Activated CD4-positive, alpha-beta T cell treated with anti-CD3 and anti-CD28 coated beads, Interleukin-2, amount 50 U/mL, for 4 hours (primary cell): ENCODE measurements at places on chromosomes 16 and 17.
A peak's percentile ranks its signal among the peaks of the same experiment; 100 is the strongest.

- no peak for DNase-seq
Observed at GRCh38 chr17:71505200-71505599, 615.6 kb upstream of the SOX9 start.

DNA sequence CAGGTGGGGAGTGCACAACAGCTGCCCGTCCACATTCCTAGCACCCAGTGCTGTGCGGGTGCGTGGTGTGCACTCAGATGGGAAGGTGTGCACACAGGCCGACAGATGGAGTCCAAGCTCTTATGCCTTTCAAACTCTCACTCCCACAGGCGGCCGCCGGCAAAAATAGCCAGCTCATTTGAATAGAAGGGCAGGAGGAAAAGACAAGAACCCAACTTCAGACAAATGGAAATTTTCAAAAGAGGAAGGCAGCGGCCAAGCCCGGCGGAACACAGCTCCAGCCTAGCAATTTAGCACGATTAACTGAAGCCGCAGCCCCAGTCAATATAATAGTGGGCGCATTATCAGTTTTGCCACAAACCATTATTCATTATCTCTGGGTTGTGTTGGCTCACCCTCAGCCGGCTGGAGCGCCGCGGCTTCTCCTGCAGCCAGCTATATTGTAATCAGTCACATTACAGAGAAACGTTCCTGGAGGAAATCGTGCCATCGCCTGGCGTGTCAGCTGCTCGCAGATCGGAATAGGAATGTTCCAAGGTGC, 103.9 kb upstream of the SEC14L1 start:
- DNase-seq: no peak

DNA sequence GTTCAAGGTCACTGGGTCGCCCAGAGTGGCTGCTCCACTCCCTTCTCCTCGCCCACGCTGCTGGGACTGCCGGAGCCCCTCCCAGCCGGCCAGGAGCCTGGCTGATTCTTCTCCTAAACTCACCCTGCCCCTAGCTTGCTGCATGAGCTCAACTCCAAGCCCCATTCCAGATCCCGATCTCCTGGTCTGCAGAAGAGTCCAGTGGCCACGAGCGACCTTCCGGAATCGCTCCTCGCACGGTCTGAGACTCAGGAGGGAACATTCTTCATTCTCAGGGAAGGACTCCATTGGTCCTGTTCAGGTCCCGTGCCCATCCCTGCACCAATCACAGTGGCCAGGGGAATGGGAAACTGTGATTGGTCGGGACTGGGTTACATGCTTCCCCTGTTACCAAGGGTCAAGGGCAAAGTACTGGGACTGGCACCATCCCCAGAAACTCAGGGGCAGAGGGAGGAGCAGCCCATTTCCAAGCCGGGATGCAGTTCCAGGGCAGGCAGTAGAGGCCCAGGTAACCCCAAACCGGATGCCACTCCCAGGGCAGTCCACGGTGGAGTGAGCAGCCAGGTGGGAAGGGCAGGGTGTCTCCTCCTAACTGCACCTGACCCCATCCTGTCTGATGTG, 24.5 kb upstream of the CIBAR2 start:
- DNase-seq: no peak

DNA sequence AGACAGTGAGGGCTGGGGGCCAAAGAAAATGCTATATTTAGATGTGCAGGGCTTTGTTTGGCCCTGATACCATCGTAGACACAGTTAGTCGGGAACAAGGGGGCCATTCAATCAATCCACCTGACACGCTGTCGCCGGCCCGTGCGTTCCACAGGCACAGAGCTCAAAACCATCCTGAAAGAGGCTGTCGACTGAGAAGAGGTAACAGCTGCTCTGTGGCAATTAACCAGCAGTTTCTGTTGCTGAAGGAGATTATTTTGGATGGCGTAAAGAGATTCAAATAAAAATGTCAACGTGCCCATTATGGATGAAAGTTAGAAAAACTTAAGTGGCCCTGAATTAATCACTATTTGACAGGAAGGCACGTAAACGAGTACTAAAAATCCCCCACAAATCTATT, 276.2 kb upstream of the IRX5 start:
- DNase-seq: no peak

DNA sequence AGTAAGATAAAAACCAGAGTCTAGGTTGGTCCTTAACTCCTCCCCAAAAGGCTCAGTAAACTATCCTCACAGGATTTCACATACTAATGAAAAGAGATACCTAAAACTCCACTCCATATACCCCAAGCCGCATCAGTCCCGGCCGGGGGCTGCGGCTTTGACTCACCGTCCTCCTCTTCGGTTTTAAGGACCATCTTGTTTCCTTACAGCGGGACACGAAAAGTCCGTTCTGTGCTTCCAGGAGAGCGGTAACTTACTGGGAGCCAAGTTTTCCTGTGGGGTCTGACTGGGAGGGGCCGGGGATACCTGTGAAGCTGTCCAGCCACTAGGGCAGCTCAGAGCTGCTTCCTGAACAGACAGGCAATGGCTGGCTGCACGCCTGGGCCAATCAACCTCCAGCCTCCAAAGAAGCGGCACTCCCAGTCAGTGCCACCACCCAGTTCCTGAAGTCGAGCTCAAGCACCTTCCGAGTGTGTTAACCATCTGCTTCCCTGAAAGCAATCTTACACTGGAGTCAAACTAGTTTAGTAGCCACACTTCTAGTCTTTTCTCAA, 45.5 kb downstream of the CYTH1 start:
- peak; percentile 40 for DNase-seq

DNA sequence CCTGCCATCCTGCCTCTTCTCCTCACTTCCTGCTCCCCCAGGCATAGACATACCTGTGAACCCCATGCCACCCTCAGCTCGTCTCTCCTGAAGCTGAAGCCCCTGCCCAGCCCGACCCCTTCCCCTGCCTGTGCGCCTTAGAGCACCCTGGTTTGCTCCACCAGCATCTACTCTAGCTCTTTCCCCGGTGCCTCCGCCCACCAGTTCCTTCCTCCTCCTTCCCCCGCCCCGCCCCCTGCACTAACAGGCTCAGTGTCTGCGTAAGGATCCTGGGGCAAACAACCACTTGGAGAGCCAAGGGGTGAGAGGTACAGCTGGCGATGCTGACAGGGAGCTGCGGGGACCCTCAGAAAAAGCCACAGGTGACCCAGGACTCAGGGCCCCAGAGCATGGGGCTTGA, 1.9 kb downstream of the GPR142 start:
- peak; percentile 75 for DNase-seq

GRCh38 chr17:68592682-68593641, 8.2 kb downstream of the FAM20A start:
- DNase-seq: no peak

GRCh38 chr17:81831563-81831956, 1.5 kb downstream of the MCRIP1 start:
- no peak for DNase-seq

- DNase-seq: no peak
Observed at GRCh38 chr17:83151442-83152226, 72.2 kb downstream of the METRNL start.

DNA sequence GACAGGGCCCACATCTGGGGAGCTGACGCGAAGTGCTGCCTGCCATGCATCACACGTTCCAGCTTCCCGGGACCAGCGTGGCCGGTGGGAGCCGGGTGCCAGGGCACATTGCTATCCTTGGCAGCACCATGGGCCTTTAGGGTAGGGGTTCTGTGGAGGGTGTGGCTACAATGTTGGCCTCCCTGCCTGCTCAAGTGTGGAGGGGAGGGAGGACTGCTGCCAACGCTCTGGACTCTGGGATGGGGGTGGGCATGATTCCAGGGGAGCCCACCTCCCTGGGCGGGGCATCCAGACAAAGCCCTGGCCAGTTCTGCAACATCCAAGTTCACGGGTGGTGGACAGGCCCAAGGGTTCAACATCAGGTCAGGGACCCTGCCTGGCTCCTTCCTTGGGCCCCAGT, 13.9 kb downstream of the GRB7 start:
- no peak for DNase-seq

GRCh38 chr16:8689686-8690085, 15.3 kb downstream of the ABAT start:
- no peak for DNase-seq

GRCh38 chr17:60914078-60914477, 236.4 kb downstream of the BCAS3 start:
- DNase-seq: no peak

- no peak for DNase-seq
Observed at GRCh38 chr16:68147444-68147843, 62.3 kb downstream of the NFATC3 start.

GRCh38 chr17:15782866-15783265, 50.8 kb downstream of the TBC1D26 start:
- no peak for DNase-seq

GRCh38 chr17:17757956-17758845, 76.9 kb downstream of the RAI1 start:
- no peak for DNase-seq

- no peak for DNase-seq
Observed at GRCh38 chr17:7078711-7079110, 1.3 kb downstream of the CLEC10A start.

DNA sequence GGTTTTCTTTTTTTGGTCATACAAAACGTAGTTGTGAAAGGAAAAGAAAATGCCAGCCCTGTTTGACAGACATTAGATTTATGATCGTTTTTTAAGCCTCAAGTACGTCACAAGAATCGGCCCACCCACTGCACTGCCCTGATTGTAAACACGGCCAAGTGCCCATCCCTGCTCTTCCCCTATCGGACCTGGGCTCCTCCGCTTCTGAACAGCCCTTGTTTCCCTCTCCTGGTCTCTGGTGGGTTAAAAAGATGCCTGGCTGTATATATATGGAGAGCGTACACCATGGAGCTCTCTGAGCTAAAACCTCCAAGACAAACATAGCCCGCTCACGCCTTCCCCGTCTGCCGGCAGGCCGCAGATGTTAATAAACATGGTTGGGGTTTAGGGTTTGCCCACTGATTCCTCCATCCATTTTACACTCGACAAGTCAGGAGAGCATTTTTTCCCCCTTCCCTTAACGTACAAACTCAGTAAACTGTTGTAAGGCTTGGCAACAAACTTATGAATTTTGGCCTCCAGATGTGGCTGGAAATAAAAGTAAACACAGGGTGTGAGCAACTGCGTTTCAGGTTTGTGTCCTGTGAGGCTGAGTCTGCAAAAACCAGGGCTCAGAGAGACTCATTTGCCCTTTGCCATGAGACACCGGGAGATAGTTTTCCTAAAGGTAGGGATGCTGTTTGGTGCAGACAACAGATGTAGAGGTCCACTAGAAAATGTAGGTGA, 325.9 kb downstream of the SOX9 start:
- no peak for DNase-seq

DNA sequence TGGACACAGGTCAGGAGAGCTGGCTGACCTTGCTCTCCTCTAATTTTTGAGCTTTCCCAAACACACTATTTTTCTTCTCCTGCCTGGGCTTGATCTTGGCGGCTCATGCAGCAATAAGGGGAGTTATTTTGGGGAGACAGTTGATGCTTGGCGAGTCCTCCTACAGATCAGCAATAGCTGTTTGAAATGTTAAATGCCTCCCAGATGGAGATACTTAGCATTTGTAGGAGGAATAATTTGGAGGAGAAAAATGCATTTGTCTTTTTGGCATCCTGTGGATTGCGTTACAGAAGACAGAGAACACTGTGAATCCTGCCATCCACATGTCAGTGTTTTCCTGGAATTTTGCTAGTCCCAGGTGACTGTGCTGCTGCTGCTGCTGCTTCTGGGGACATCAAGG, 328.0 kb upstream of the XYLT1 start:
- DNase-seq: no peak

DNA sequence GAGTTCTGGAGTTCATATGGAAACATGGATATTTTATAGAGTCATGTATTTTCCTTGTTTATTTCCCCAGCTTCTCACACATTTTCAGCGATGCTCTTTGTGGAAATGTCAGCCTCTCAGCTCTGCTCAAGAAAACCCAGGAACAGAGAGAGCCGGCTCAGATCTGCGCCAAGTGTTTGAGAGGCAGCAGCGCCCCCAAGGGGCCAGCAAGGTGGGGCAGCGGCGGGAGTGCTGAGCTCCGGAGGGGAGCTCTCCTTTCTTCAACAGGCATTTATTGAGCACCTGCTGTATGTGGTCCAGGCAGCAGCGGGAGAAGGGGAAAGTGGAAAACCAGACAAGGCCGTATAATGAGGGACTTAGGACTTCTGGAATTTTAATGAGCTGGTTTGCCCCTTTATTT, 421.1 kb upstream of the C16orf82 start:
- no peak for DNase-seq

- DNase-seq: no peak
Observed at GRCh38 chr17:41948762-41949460, 17.7 kb upstream of the CNP start.

- DNase-seq: no peak
Observed at GRCh38 chr17:15274017-15274416, 8.9 kb upstream of the PMP22 start.

DNA sequence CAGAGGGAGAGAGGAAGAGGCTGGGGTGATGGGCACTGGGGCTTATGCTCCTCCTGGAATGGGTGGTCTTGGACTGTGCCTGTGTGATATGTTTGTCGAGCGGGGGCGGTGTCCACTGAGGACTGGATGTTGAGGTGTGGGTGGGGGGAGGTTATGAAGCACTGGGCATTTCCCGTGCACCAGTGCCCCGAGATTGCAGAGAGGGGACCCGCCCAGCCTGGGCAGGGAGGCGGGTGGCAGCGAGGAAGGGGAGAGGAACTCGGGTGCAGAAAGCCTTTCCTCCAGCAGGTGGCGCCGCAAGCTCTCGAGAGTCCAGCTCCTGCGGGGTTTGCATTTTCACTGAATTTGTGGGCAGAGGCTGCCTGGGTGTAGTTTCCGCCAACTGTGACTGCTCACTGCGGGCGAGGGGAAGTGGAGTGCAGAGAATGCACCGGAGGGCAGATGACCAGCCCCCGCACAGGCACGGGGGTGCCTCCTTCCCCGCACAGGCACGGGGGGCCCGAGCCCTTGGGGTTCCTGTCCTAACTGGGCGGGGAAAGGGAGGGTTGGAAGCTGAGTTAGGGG, 190.6 kb downstream of the SEC14L1 start:
- DNase-seq: peak; percentile 96

DNA sequence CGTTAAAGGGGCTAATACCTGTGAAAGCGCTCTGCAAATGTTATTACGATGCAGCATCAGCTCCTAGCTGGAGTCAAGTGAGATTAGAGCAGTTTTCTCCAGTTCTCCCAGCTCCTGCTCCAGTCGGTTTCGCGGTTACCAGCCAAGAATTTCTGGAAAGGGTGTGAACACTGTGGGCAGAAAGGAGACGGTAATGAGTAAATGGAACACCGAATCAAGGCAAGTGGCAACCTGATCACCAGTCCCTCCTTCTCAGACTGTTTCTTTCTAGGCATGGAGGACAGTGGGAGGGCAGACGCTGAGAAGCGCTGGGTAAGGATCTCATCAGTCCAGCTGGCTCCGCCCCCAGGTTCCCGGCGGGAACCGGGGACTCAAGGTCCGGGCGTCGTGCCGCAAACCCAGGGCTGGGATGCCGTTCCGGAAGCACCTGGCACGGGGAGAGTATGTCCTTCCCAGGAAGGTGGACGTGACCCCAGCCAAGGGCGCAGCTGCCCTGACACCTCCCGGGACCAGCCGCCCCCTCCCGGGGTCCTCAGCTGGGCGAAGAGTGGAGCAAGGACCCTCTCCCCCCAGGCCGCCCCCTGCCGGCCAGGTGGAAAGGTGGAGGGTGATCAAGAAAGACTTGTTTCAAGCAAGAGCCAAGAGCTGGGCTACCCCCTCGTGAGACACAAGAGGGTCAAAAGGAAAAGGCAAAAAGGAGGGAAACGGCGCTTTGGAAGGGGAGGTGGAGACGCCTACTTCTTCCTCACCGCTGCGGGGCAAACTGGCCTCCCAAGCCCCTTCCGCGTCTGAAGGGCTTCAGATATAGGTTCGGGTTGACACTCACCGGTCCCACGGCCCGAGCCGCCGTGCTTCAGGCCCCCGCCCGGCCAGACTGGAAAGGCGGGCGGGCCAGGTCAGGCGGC, 481 bp downstream of the MYO19 start:
- DNase-seq: peak; percentile 53
